ENCODE measurements at places on chromosomes 4 and X. TPM values are rescaled to one million over a fixed set of nuclear protein-coding genes. Genes with fewer than 3 reads are reported as not detected.

The KCND1 gene
- 1.00 TPM for total RNA-seq

The PABPC1L2A gene
- total RNA-seq: 0.26 TPM

DNA sequence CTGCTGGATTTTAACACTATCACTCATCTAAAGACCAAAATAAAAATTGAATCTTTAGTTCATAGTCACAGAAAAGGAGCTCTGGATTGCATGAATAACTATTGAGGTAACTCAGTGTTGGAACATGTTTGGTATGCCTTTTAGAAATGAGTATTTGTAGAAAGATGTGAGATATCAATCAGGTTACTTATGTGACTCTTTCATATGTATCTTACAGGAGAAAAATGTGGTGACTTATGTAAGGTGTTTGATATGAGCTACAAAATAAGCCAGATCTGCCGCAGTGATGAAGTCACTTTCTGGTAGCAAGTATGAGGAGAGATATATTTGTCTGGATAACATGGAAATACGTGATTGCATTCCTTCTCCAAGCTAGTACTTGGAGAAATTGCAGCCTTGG lies 1653.3 kb upstream of the PCDH7 start:
- no peak for DNase-seq

The SMIM31 gene
- total RNA-seq: not detected

The CCSER1 gene
- total RNA-seq: 1.1 TPM

GRCh38 chrX:57583477-57583876 lies 8.3 kb upstream of the ZXDB start:
- DNase-seq: no peak

DNA sequence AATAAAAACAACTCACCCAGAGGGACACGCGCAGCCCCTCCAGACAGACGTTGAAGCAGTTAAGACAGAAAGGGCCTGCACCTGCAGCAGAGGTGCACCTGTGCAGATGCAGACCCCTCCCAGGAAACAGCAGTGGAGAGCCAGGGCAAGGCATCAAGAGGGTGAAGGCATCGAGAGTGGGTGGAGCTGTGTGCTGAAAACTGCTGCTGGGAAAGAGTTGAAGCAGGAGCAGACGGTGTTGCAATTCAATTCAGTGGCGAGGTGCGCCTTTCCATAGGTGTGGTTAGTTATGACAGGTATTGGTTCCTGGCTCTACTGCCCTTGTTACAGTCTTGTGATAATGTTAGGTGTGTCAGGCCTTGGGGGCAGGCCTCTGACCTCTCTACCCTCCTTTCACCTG lies 16.7 kb downstream of the LETM1 start:
- no peak for DNase-seq

DNA sequence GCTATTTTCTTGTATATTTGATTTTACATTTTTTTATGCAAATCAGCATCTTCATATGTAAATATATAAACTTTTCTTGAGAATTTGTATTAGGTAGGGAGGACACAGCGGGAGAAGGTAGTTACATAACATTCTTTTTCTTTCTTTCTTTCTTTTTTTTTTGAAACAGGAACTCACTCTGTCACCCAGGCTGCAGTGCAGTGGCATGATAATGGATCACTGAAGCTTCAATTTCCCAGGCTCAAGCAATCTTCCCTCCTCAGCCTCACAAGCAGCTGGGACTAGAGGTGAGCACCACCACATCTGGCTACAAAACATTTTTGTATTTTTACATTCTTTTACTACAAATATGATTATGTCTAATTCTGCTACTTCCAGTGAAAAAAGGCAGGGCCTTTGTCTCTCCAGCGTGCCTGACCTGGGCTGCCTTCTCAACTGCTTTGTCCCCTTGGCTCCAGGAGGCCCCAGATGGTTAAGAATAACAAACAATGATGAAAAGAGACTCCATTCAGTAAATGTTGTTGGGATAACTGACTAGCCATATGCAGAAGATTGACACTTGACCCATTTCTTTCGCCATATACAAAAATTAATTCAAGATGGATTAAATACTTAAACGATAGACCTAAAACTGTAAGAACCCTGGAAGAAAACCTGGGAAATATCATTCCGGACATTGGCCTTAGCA lies 46.5 kb upstream of the FAT4 start:
- no peak for DNase-seq

The OTC gene
- not detected for total RNA-seq

The CPE gene
- total RNA-seq: 32.6 TPM

Measured in H7 (cell line).